C1 segment of cervical spinal cord (tissue), 14 donors: ENCODE measurements at places on chromosomes 3 and 15.

DNA sequence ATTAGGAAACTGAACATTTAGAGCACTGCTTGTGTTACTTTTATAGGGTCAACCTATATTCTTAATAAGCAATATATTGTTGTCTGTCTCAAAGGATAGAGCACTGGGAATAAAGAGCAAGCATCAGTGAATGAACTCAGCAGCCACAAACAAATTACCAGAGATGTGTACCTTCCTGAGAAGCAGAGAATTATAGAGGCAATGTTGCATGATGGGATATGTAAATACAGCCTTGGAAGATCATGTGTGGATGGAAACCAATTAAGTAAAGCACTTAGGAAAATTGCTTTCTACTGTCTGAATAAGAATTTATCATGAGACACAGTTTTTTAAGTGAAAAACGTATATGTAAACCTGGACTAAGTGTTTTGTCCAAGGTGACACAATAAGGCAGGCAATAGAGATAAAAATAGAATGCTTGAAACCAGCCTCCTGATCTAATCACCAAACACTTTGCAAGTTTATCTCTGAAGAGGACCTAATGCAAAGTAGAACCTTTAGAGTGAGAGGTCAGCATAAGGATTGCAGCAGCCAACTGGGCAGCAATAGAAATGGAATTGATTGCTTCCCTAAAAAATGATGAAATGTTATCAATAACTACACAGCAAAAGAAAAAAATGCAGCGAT, 848.0 kb downstream of the TUSC7 start:
- no peak for DNase-seq

DNA sequence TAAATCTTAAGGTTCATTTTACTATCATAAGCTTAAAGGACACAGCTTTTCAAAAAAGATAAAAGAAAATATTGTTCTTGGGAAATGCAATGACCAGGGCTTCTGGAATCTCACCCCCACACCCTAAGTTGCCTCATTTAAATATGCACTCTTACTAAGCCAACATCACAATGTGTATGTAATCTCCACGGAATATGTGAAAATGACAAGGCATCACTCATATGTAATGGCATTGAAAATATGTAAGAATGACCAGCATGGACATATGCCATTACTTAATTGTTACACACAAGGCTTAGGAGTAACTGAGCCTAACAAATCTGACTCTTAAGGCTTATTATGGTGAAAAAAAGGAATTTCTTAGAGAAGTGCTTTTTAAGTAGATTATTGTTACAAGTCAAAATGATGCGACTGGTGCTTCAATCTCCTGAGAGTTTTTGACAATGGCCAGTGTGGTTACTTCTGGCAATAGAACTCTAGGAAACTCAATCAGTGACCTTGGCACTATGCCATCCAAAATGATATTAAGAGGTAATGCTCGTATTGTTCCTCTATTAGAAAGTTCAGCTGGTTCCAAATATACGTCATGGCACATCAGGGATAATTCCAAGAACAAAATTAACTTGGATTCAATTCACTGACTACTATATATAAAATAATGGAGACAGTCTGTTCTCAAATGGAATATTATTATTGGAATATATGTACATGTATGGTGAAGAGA, 290.0 kb upstream of the PLSCR5 start:
- DNase-seq: no peak

DNA sequence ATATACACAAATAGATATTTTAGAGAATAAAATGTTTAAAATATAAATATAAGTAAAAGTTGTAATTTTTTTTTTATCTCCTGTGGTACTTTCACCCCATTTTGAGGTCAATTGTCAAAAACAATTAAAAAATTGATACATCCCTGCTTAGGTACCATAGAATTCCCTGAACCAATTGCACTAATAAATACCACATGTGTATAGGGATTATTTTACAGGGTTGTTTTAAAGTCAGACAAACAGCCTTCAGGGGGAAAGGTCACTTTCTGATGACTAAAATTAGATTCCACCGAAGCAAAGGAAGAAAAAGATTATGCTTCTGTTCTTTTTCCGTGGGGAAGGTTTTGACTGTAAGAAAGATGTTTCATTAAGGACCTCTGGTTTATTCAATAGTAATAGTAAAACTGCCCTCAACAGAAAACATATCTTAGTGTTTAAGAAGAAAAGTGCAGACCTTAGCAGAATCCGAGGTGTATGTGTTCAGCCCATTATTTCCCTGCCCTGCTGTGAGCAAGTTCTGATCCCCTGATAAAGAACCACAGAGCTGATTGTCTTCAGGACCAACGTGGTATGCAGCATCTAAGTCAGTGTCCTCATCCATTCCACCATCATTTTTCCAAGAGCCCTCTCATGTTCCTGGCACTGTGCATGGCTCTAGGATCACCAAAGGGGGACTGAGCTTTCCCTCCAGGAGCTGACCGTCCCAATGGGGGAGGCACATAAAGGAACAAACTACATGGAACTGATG, 132.9 kb upstream of the IL12A start:
- DNase-seq: no peak

GRCh38 chr3:178684881-178685590, 148.8 kb downstream of the KCNMB2 start:
- DNase-seq: no peak

DNA sequence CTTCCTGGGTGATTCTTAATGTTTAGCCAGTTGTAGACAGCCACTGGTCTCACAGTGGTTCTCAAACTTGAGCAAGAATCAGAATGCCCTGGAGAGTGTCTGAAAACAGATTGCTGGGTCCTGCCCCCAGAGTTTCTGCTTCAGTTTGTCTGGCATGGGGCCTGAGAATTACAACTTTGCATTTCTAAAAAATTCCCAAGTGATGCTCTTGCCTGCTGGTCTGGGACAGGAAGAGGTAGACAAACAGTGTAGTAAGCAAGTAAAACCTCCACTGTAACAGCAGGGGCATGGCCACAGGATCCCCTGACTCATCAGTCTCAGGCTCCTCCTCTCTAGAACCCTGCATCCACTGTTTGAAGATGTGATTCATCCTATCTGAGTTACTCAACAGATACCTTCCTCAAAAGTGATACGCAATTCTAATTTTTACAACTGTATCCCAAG, 36.5 kb downstream of the DZIP1L start:
- DNase-seq: no peak

GRCh38 chr3:41330465-41330864, 131.2 kb downstream of the CTNNB1 start:
- no peak for DNase-seq

GRCh38 chr3:129838086-129838485, 55.4 kb downstream of the TMCC1 start:
- DNase-seq: no peak

GRCh38 chr15:48984811-48985352, 21.2 kb upstream of the SHC4 start:
- no peak for DNase-seq

DNA sequence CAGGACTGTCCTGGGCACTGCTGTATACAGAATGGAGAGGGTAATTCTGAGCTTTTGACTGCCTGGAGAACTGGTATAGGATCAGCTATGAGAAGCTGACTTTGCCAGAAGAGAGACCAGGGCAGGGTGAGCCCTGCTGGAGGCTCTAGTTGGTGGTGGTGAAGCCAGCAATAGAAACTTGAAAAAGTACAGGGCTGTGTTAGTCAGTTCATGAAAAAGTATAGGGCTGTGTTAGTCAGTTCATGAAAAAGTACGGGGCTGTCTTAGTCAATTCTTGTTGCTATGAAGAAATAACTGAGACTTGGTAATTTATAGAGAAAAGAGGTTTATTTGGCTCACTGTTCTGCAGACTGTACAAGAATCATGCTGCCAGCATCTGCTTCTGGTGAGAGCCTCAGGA, 63.5 kb upstream of the C2CD4B start:
- no peak for DNase-seq

- no peak for DNase-seq
These were observed 136.0 kb upstream of the CCDC54 start for GRCh38 chr3:107241217-107241616.

- DNase-seq: no peak
These were observed 16.1 kb upstream of the AGBL1 start for GRCh38 chr15:86063356-86064095.

DNA sequence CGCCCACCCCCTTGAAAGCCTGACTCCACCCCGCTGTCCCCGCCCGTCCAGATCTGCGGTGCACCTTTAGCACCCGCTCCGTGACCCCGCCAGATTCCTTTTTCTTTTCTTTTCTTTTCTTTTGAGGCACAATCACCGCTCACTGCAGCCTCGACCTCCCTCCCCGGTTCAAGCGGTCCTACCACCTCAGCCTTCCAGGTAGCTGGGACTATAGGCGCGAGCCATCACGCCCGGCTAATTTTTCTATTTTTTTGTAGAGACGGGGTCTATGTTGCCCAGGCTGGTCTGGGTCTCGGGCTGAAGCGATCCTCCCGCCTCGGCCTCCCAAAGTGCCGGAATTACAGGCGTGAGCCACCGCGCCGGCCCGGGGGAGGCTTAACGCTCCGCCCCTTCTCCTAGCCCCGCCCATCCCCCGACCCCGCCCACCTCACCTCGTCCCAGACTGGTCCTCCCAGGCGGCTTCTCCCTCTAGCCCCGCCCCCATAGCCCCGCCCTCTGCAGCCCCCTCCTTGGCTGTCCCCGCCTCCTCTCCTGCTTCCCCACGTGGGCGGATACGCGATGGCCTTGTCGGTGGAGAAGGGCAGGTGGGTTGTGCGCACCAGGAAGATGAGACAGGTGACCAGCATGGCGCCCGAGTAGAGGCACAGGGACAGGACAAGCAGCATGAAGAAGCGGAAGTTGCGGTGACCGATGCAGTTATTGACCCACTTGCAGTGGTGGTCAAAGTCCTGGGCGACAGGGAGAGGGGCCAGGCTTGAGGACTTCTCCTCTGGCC, 3.2 kb downstream of the ZDHHC19 start:
- no peak for DNase-seq
